ENCODE measurements at places on chromosomes 7 and 10. TPM values are rescaled to one million over a fixed set of nuclear protein-coding genes. Genes with fewer than 3 reads are reported as not detected.
A peak's percentile ranks its signal among the peaks of the same experiment; 100 is the strongest.

DNA sequence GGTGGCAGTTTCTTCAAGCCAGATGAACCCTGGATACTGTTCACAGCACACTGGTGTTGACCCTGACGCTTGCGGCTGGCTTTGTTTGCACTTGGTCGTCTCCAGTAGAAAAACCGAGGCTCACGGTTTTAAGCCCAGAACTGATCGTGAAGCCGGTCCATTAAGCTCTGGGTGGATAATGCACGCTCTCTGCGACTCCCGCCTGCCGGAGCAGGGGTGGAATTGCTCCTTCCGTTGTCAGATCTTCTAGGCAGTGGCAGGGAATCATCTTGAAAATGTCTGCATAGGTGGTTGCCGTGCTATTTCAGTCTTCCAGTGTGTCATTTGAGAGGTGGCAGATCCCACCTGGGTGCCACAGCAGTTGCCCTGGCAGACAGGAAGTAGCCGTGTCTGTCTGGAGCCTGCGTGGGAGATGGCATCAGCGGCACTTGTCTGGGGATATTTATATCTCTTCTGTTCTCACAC, 35.9 kb upstream of the AP5Z1 start:
- peak; percentile 66 for ATAC-seq

- ATAC-seq, result no peak
Measured at GRCh38 chr10:74558403-74558802, 268.0 kb upstream of the KAT6B start.

GRCh38 chr10:73865459-73866442, 8.6 kb downstream of the CAMK2G start:
- peak; percentile 42 for ATAC-seq

DNA sequence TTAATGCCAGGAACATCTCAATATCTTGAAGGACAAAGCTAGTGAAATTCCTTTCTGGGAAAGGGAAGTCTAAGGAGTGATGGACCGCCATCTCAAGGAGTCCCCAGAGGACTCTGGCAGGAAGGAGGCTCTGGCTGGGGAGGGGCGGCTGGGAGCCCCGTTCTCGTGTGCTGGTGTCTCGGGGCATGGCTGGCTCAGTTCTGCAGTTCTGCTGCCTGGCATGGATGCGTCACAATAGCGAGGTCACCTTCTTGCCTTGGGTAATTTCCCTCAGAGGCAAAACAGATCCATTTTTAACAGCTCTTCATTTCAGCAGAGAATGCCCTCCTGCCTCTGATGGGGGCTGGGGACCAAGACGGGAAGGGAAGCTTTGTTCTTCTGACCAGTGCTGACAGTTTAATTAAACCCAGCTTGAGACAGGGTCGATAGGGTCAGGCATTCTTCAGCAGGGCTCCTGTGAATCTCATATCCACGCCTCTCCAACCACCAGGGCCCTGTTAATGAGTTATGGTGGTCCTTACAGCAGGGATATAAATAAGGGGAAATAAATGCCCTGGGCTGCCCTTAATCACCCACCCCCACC, 35.7 kb downstream of the SLIT1 start:
- ATAC-seq, result no peak

GRCh38 chr7:102270178-102270887, 16.3 kb upstream of the SH2B2 start:
- ATAC-seq, result no peak

GRCh38 chr7:49866076-49866735, 92.8 kb downstream of the VWC2 start:
- ATAC-seq, result no peak

- ATAC-seq, result no peak
Measured at GRCh38 chr10:26365681-26366358, 72.3 kb upstream of the APBB1IP start.

DNA sequence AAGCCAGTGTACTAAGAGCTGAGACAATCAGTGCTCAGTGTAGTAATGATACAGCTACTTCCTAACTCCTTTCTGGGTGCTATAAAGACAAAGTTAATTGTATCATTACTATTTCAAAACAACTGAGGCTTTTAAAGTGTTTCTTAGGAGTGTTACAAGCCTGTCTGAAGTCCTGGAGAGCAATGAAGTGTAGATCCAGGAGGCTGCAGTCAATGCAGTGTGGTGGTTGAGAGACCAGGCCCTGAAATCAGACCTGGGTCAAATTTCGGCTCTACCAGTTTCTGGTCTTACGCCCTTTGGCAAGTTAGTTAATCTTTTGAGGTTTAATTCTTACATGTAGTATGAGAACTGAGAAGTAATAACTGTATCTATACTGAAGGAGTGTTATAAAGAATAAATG, 387.0 kb downstream of the SDK1 start:
- ATAC-seq, result no peak

DNA sequence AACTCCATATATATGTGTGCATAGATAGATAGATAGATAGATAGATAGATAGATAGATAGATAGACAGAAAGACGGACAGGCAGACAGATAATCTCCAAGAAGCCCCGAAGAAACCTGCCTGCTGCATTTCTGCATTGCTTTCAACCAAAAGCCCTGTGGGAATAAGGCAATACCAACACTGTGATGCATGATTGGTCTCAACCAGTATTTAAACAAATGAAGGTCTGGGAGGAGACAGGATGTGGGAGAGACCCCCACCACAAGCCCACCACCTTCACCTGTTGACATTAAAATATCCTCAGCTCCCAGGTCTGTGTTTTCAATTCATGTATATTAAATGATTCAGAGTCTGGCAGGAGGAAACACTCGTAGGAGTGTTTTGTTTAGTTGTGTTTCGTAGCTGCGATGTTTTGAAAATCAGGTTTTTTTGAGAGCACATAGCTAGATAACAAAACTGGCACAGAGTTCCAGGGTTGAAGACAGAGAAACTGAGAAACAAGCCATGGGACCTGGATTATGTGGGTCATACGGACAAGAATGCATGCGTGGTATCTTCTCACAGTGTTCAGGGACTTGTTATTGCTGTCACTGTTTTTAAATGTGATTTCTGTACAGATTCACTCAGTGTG, 200.7 kb upstream of the AHR start:
- ATAC-seq, result no peak

ZNF786 gene
- 7.3 TPM for total RNA-seq

NODAL gene
- 0.40 TPM for total RNA-seq

HOXA6 gene
- total RNA-seq, result 12.7 TPM

RARRES2 gene
- 156 TPM for total RNA-seq

ITPRID1 gene
- not detected for total RNA-seq

Data from gastroesophageal sphincter (tissue), 4 donors.